GM13977 (cell line): ENCODE measurements at places on chromosomes 16 and 17.

DNA sequence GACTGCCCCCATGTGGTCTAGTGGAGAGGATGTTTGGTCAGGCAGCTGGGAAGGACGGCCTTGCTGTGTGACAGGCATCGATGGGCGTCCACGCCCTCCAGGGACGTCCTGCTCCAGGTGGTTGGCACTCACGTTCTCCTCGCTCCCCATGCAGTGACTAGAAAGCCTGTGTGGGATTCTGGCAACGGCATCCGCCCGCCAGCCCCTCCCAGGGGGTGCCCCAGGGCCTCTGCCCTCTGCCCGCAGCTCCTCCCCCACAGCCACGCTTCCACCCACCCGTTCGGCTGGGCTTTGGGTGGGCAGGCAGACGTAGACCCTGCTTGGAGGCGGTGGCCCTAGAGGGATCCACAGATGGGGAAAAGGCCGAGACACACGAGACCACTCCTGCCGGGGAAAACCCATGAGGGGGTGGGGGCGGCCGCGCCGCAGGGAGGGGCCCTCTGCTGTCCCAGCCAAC lies 4.7 kb upstream of the IL17C start:
- peak; percentile 87 for DNase-seq

DNA sequence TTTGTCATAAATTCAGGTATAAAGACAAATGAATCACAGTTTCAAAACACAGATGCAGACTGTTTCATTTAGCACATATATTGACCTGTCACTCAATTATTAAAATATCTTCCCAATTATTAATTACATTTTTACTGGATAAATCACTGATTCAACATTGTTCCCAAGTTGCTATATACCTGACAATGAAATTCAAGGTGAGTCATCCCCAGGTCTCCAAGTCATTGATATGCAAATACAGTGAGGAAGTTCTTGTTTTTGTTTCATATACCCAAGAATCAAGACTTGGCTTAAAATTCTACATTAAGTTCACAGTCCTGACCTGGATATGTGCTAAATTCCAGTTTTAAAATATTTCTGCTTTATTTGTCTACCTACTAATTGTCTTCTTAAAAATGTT lies 599.3 kb upstream of the PSMD7 start:
- no peak for DNase-seq

DNA sequence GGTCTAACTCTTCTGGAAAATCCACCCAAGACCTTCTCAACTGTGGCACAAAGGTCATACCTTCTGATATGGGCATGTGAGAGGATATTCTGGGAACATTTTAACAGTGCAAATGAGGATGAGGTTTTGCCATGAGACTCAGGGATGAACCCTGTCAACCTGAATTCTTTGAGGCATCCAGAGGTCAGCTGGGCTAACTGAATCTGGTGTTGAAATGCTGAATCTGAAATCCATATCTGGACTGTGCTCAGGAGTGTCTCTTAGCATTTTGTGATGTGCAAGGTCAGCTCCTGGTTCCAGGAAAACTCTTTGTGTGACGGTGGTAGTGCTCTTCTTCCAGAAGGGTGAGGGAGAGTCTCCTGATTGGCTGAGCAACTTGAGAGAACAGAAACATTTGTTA lies 276.0 kb upstream of the SALL1 start:
- DNase-seq = no peak

DNA sequence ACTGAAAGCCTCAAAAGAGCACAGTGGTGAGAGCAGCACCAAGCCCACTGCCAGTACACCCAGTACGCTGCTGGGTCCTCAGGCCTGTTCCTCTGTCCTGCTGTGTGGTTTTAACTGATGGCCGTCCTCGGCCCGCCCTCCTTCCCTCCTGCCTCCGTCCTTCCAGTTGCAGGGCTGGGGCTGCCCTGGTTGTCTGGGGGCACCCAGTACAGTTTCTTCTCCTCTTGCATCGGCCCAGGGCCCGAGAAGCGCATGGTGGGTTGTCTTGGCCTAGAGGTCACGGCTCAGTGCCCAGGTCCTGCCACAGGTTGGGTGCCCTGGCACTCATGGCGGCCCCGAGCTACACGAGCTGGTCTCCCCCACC lies 70.8 kb upstream of the KCTD5 start:
- DNase-seq = no peak

DNA sequence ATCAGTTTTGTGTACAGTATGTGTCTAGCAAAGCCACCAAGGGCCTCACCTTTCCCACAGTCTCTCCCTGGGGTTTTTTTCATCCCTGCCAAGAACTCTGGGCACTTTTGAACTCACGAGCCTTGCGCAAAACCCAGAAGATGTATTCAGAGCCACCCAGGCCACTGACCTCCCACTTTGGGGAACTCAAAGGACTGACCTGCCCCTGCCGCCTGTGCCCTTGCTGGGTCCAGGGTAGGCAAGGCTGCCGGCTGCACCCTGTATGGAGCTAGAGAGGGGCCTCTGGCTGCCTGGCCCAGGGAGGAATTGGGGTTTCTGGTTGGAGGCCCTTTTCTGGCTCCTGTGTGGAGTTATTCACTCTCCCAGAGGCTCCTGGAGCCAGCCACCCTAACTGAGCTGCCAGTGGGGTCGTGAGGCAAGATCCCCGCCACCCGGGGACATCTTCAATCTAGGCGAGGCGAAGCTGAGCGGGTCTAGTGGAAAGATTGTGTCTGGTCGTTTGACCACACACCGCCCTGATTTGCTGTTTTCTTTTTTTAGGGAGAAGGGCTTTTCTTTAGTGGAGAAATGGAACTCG lies 1.9 kb downstream of the CDK5R1 start:
- DNase-seq = no peak

DNA sequence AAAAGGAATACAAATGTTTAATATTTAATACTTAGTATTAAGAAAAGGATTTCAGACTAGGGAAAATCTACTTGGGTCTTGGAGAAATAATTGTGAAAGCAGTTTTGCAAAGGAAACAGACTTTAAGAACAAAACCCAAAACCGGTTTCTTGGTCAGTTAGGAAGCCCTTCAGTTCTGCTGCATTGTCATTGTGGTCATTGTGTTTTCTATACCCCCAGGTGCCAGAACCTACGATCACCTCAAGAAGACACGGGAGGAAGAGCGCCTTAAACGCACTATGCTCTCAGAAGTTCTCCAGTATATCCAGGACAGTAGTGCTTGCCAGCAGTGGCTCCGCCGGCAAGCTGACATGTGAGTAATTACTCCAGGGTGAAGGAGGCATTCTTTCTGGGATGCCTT lies 19.5 kb upstream of the DUSP14 start:
- no peak for DNase-seq

DNA sequence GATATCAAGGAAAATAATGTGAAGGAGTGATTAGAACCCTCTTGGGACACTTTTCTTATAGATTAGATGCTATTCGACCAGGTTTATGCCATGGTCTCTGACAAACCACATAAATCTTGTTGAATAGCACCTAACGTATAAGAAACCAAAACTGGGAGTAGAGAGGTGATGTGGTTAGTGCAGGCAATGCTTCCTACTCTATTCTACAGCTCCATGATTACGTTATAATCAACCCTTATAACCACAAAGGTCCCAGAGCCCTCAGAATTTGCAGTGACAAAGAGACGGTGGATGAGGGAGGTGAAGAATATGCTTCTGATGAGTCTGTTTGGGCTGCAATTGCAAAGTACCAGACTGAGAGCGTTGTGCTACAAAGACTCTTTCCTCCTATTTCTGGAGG lies 78.4 kb downstream of the ARHGAP44 start:
- no peak for DNase-seq

DNA sequence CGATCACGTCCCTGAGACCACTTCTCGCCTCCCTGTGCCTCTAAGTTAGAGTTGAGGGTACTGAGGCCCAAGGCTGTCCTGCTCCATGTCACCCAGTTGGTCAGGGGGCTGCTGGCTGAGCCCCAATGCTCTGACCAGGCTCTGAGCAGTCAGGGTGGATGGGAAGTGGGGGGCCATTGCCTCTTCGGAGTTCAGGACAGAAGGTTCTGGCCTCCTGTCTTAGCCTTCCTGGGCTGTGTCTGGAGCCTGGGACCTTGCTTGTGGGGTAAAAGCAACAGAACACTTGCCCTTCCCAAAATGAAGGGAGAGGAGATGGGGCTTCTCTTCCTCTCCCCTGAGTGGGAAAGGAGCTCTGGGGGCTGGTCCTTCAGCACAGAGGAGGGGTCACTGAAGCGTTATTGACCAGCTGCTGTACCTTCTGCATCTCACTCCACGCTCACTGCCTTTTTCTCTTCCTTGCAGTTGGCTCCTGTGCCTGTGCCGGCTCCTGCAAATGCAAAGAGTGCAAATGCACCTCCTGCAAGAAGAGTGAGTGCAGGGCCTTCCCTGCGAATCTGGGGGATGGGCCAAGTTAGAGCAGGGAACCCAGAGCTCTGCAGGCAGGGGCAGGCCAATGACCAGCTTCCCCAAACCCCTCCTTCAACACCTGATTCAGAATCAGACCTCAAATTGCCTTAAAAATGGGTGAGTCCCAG lies 580 bp downstream of the MT1X start:
- no peak for DNase-seq

DNA sequence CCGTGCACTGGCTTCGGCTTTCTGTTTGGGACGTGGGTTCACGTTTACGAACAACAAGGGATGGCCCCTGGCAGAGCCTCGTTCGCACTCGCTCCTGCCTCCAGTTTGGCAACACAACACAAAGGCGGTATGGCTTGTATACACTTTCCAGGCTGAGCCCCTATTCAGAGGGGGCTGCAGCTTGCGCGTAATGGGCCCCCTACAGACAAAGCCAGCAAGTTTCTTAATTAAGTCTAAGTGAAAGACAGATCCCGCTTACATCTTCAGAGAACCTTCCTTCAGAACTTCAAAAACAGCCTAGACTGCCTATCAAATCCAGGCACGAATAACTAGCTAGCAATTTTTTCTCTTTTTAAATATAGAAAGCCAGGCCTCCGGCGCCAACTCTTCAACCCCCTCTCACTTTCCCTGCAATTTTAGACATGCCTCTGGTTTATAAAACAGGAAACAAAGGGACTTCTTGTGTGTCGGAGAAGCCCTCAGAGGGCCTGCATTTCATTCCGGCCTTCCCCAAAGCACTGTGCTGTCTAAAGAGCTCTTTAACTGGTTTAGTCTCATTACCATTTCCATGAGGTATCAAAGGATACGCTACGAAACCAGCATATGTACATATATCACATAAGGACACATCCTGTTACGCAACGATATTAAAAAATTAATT lies 244.9 kb downstream of the STX8 start:
- DNase-seq = no peak

GRCh38 chr17:17420561-17421269 lies 56.1 kb upstream of the MED9 start:
- no peak for DNase-seq

DNA sequence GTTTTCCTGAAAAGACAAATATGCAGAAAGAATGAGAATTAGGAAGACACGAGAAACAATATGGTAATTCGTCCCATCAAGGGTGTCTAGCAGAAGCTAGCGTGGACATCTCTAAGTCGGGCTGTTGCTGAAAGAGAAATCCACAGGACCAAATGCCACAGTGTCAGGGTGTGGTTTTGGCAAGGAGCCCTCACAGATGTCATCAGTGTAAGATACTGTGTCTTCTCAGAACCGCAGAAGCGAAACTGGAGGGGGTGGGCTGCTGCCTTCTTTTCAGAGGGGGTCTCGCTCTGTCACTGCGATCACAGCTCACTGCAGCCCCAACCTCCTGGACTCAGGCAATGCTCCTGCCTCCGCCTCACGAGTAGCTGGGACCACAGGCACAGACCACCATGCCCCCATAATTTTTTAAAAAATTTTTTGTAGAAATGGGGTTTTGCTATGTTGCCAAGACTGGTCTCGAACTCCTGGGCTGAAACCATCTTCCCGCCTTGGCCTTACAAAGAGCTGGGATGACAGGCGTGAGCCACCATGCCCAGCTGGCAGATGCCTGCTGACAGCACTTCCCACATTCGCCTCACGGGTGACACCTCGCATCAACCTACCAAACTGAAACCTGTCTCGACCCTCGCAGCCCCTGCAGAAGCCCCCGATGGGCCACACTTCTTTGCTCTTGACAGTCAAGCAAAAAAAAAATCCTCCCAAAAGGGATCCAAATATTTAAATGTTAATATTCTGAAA lies 26.2 kb downstream of the TRAP1 start:
- no peak for DNase-seq

DNA sequence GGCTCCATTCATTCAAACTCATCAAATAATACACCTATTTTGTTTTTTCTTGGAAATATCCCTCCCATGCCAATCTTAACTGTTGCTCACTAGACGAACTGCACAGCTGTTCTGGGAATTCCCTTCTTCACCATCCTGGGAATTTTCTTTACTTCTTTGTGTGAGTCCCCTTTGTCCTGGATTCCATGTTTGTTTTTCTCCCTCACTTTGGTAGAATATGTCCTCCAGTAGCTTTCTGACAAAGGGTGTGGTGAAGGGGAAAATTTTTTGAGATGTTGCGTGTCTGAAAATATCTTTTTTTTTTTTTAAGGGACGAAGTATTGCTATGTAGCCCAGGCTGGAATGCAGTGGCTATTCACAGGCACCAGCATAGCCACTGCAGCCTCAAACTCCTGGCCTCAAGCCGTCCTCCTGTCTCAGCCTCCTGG lies 17.2 kb upstream of the UTP6 start:
- no peak for DNase-seq
